ENCODE measurements at places on chromosomes 7 and 10. TPM values are rescaled to one million over a fixed set of nuclear protein-coding genes. Genes with fewer than 3 reads are reported as not detected.
A peak's percentile ranks its signal among the peaks of the same experiment; 100 is the strongest.

GRCh38 chr7:29194206-29194593 is 375 bp upstream of the CHN2 start:
- peaks cover 17% of the 10 kb centered on the region for H3K4me1 ChIP-seq
- no peak for DNase-seq

DNA sequence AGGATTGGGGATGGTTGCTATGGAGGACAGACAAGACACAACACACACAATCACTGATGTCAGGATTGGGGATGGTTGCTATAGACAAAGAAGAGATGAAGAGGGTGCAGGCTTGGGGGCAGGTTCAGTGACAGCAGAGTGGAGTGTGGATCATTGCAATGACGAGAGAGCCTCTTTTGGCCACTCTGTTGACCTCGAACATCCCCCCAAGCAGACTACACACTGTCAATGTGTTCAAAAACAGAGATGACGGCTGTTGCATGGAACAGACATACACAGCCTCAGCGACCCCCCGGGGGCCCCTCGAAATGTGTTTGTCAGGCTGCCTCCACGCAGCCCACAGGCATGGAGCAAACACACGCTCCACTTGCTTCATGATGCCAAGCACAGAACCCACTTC is 133.0 kb downstream of the PTPRN2 start:
- no peaks in the 10 kb centered on the region for H3K4me1 ChIP-seq
- no peaks in the 10 kb centered on the region for H3K36me3 ChIP-seq
- no peak overlapping the region for H3K27ac ChIP-seq
- peak; percentile 26 for DNase-seq
- no peak overlapping the region for H3K4me3 ChIP-seq
- no peaks in the 10 kb centered on the region for H3K27me3 ChIP-seq

GRCh38 chr10:73850211-73850610 is 24.1 kb downstream of the CAMK2G start:
- no peak overlapping the region for H3K27ac ChIP-seq
- no peaks in the 10 kb centered on the region for H3K27me3 ChIP-seq
- H3K4me1 ChIP-seq, result peaks cover 16% of the 10 kb centered on the region
- peaks cover 61% of the 10 kb centered on the region for H3K36me3 ChIP-seq

- no peaks in the 10 kb centered on the region for H3K4me1 ChIP-seq
- H3K36me3 ChIP-seq, result no peaks in the 10 kb centered on the region
- no peaks in the 10 kb centered on the region for H3K27me3 ChIP-seq
- no peak for DNase-seq
- H3K27ac ChIP-seq, result no peak overlapping the region
These were observed 43.7 kb downstream of the ASZ1 start for GRCh38 chr7:117383483-117384189.

TMEM26 gene
- not detected for total RNA-seq

DNA sequence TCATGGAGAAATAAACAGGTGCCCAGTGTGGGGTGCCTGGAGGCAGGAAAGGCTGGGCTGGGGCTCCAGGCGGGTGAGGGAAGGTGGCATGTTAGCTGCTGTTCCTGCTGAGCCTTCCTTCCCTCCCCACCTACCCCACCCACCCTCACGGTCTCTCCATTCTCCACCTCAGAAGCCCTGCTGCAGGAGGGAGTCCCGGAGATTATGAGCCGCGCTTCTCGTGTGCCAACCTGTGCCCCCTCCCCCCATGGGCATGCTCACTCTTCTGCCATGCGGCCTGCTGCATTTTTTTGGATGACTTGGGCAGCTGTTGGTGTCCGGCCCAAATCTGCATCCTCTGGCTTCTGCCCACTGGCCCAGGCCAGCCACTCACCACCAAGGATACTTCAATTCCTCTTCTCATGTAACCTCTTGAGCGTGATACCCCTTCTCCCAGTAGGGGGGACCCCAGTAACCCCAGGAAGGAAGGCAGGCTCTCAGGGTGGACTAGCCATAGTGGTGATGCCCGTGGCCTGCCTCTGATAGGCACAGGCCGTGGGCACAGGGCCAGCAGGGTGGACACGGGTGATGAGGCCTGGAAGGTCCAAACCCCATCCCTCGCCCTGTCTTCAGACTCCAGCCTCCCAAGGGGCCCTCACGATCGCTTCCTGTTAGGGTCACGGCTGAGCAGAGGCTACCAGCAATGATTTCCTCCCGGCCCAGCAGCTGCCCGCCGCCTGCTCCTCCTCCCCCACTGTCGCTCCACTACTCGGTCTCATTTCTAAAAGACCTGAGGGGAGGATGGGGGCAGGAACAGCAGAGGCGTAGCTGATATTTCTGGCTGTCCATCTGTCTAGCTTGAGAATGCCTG is 27.8 kb downstream of the UNC5B start:
- H3K4me3 ChIP-seq, result no peak overlapping the region
- H3K36me3 ChIP-seq, result no peaks in the 10 kb centered on the region

GRCh38 chr10:113639966-113640365 is 23.9 kb downstream of the NRAP start:
- peaks cover 10% of the 10 kb centered on the region for H3K27me3 ChIP-seq
- DNase-seq, result no peak
- H3K36me3 ChIP-seq, result no peaks in the 10 kb centered on the region
- no peaks in the 10 kb centered on the region for H3K4me1 ChIP-seq
- no peak overlapping the region for H3K4me3 ChIP-seq
- no peak overlapping the region for H3K27ac ChIP-seq

GRCh38 chr7:52247518-52247917 is 787.9 kb upstream of the POM121L12 start:
- DNase-seq, result no peak
- H3K27ac ChIP-seq, result no peak overlapping the region
- H3K4me1 ChIP-seq, result no peaks in the 10 kb centered on the region
- no peak overlapping the region for H3K4me3 ChIP-seq
- H3K36me3 ChIP-seq, result no peaks in the 10 kb centered on the region
- no peaks in the 10 kb centered on the region for H3K27me3 ChIP-seq

GRCh38 chr7:46229409-46229808 is 308.3 kb upstream of the IGFBP3 start:
- no peaks in the 10 kb centered on the region for H3K4me1 ChIP-seq
- H3K4me3 ChIP-seq, result no peak overlapping the region
- no peaks in the 10 kb centered on the region for H3K36me3 ChIP-seq

DNA sequence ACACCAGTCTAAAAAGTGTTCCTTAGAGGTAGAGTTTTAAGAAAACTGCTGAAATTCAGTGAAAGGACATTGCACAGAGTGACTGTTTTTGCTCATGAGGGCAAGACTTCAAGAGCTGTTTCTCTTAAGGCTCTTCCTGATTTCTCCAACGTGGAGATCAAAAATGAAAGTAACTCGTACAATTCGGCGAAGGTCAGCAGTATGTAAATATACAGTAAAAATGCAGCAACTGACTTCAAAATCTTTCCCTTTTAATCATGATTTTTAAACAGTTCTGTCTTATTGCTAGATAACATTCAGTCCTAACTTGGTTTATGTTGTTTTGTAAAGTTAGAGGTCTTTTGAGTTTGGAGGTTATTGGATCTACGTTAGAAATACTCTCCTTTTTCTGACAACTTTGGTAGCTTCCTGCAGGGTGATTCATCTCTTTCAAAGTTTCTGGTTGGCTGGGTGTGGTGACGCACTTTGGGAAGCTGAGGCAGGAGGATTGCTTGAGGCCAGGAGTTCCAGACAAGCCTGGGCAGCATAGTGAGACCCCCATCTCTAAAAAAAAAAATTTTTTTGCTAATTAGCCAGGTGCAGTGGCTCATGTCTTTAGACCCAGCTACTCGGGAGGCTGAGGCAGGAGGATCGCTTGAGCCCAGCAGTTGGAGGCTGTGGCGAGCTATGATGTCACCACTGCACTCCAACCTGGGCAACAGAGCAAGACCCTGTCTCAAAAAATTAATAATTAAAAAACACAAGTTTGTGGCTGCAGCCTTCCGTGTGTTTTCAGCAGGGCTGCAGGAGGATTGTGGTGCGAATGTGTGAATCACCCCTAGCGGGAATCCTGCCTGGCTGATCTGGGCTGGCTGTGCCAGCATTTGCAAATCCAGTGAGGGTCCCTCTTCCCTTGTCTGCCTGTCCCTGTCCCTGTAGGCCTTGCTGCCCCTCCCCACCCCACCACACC is 29.2 kb upstream of the AP5Z1 start:
- H3K27ac ChIP-seq, result peak overlapping the region; percentile 93
- H3K36me3 ChIP-seq, result no peaks in the 10 kb centered on the region
- peaks cover 41% of the 10 kb centered on the region for H3K4me1 ChIP-seq
- no peaks in the 10 kb centered on the region for H3K27me3 ChIP-seq
- H3K4me3 ChIP-seq, result peak overlapping the region; percentile 58

DNA sequence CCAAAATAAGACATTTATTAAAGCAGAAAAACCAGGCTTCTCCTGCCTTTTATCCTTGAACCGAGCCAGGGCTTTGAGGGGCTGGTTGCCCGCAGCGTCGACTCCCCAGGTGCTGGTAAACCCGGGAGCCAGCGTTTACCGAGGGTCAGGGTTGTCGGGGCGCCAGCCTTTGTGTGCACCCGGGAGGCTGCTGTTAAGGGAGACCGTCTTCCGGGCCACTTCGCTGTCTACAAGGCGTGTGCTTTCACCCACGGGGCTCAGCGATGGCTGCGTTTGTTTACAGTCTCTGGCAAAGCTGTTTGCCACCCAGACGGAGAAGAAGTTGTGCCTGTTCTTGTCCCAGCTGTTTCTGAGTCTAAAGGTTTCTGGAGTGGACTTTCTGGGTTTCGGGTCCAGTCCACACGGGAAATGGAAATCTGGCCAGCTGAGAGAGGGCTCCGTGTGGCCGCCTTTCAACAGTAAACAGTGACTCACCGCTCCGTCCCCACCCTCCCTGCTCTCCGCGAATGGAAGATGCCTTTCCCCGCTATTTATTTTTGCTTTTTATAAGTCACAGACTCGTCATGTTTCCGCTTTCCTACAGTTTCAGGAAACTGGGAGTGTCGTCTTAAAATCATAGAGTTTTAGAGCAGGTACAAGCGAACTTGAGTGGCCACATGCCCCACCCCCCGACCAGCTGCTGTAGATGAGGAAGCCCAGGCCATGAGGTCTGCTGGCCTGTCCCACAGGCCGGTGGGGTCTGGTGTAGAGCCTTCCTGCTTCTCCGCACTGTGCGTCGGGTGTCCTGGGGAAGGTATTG is 2.2 kb downstream of the MAFK start:
- no peaks in the 10 kb centered on the region for H3K27me3 ChIP-seq
- H3K27ac ChIP-seq, result peak overlapping the region; percentile 75
- no peaks in the 10 kb centered on the region for H3K36me3 ChIP-seq
- peak overlapping the region; percentile 75 for H3K4me3 ChIP-seq
- DNase-seq, result peak; percentile 70

Measured in CD8-positive, alpha-beta memory T cell (primary cell).